ENCODE measurements at places on chromosomes 2 and 18. TPM values are rescaled to one million over a fixed set of nuclear protein-coding genes. Genes with fewer than 3 reads are reported as not detected.
A peak's percentile ranks its signal among the peaks of the same experiment; 100 is the strongest.

DNA sequence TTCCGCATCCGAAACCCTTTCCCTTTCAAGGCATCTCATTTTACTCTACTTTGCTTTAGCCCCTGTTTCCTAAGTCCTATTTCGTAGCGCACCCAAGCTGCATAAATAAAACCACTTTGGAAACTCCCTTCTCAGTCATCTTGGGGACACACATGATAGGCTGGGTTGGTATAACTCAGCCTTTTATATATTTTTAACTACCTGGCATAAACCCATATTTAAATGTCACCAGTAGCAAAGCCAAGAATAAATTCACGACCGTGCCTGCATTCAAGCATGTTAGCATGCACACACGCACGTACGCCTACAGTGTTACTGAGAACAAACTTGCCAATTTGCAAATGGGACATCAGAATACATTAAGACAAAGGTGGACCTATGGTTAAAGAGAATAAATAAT lies 564.7 kb upstream of the PIK3C3 start:
- no peak for DNase-seq
- H3K27ac ChIP-seq = no peak overlapping the region
- no peak overlapping the region for H3K4me3 ChIP-seq
- no peaks in the 10 kb centered on the region for H3K4me1 ChIP-seq
- H3K27me3 ChIP-seq = no peaks in the 10 kb centered on the region

GRCh38 chr2:236117401-236117800 lies 50.8 kb downstream of the GBX2 start:
- no peak overlapping the region for H3K27ac ChIP-seq
- no peaks in the 10 kb centered on the region for H3K27me3 ChIP-seq
- no peaks in the 10 kb centered on the region for H3K36me3 ChIP-seq
- no peaks in the 10 kb centered on the region for H3K4me1 ChIP-seq
- no peak overlapping the region for H3K4me3 ChIP-seq
- peak; percentile 50 for DNase-seq

DNA sequence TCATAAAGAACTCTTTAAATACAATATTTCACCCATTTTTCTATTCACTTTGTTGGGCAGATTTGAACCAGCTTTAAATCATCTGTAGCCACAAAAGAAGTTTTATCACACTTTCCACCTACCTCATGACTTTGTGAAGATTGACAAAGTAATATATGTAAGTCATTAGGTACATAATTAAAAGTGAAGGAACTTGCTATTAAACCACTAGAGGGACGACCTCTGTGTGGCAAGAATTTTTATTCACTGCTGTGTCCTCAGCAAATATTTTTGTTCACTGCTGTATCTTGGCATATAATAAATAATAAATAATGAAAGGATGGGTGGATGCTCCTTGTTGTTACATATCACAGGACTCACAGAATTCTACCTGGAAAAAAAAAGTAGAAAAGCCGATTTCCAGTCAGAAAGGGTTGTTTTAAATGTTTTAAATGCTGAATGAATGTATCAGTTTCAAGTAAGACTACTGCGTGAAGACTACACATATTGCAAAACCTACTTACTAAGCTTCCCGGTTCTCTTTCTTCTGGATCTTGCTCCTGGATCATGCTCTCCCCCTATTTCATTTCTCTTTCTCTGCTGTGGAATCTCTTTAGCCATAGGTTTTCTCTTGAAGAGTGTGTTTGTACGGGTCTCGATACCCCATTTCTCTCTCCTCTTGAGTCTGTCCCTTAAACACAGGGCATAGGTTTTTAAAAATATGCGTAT lies 44.8 kb downstream of the KCMF1 start:
- H3K4me1 ChIP-seq = peaks cover 7% of the 10 kb centered on the region
- H3K27me3 ChIP-seq = no peaks in the 10 kb centered on the region
- no peak overlapping the region for H3K4me3 ChIP-seq
- H3K36me3 ChIP-seq = no peaks in the 10 kb centered on the region

- no peak overlapping the region for H3K4me3 ChIP-seq
- no peaks in the 10 kb centered on the region for H3K36me3 ChIP-seq
- no peak overlapping the region for H3K27ac ChIP-seq
- H3K27me3 ChIP-seq = no peaks in the 10 kb centered on the region
- H3K4me1 ChIP-seq = peaks cover 11% of the 10 kb centered on the region
- no peak for DNase-seq
These were observed 119.2 kb upstream of the STK17B start for GRCh38 chr2:196290569-196290968.

DNA sequence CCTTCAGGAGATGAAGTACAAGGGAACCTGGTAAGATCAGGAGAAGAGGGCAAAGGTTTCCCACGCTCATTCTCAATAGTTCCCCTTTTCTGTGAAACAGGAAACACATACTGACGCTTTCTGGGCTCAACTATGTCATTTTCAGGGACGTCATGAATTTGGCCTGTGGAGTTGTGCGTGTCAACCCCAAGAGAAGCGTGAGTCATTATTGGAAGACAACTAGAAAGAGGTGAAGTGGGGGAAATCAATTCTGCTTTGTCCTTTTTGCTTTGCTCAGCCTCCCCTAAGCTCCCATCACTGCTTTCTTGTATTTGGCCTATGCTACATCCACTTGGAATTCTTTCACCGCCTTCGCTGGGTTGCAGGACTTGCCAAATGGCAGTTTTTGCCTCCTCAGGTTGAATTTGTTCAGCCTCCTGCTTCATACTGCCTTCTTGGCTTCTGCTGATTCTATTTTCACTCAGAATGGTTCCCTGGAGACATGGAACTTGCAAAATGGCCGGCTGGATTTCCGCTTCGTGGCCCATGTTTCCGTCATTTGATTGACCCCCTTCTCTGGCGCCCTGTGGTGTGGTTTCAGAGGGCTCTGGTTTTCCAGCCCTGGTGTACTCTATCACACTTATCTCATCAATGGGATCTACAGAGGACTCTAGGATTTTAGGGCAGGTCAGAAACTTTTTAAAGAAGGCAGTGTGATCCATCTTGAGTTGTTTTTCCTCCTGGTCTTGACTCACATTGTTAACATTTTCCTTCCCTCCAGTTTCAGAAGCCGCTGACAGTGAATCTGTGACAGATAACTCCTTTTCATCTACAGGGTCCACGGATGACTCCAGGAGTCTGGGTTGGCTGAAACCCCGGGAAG lies 93.3 kb downstream of the ALPK2 start:
- DNase-seq = no peak
- no peak overlapping the region for H3K27ac ChIP-seq
- no peak overlapping the region for H3K4me3 ChIP-seq
- H3K27me3 ChIP-seq = no peaks in the 10 kb centered on the region

DNA sequence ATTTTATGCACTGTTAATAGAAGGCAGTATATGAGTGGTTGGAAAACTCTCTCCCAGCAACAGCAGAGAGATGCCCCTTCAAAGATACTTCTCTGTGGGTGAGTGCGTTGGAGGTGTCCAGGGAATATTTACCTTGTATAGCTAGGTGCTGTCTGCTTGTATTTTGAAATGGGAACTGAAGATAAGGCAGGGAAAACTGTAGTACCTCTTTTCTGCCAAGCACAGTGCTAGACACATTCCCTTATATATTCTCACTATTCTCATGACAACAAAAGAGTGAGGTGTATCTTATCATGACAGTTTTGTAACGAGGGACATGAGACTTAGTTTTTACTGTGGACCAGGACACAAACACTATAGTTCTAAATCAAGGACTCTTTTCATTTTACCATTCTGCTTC lies 2.1 kb downstream of the TTC39C start:
- no peaks in the 10 kb centered on the region for H3K4me1 ChIP-seq
- DNase-seq = no peak
- H3K27me3 ChIP-seq = no peaks in the 10 kb centered on the region
- H3K27ac ChIP-seq = no peak overlapping the region
- H3K36me3 ChIP-seq = no peaks in the 10 kb centered on the region

- H3K4me3 ChIP-seq = no peak overlapping the region
- H3K27ac ChIP-seq = no peak overlapping the region
- no peaks in the 10 kb centered on the region for H3K27me3 ChIP-seq
- DNase-seq = peak; percentile 41
- peaks cover 2% of the 10 kb centered on the region for H3K4me1 ChIP-seq
- H3K36me3 ChIP-seq = no peaks in the 10 kb centered on the region
These were observed 121.5 kb upstream of the PDE1A start for GRCh38 chr2:182548031-182548950.

- H3K36me3 ChIP-seq = no peaks in the 10 kb centered on the region
- no peaks in the 10 kb centered on the region for H3K27me3 ChIP-seq
- peak; percentile 88 for DNase-seq
- peak overlapping the region; percentile 56 for H3K27ac ChIP-seq
- no peak overlapping the region for H3K4me3 ChIP-seq
These were observed 27.8 kb upstream of the COL6A3 start for GRCh38 chr2:237441605-237442274.

DNA sequence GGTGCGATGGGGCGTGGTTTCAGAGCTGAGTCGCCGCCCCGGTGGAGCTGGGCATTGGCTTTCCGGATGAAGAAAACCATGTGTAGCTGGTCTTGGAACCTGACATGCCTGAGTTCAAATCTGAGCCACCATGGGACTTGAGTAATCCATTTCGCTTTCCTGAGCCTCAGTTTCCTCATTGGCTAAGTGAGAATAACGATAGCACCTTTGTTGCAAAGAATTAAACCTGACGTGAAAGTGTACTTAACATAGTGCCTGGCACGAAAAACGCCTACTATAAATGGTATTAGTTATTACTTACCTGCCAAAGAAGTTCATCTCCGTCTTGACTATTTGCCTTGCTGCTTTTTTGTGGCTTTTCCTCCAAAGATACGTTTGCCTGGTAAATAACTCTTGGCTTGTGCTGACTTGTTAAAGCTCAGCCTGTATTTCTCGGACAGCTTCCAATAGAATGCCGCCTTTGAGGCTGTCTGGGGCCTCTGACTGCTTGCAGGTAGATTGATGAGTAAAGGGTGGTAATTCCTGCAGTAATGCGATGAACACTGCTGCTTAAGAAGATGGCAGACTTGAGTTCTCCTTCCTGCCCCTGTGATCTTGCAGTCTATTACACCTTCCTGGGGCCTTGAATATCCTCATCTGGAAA lies 1.3 kb downstream of the CDCA7 start:
- peaks cover 5% of the 10 kb centered on the region for H3K4me1 ChIP-seq
- H3K27ac ChIP-seq = no peak overlapping the region

- no peak overlapping the region for H3K4me3 ChIP-seq
- DNase-seq = no peak
- H3K4me1 ChIP-seq = no peaks in the 10 kb centered on the region
- H3K27ac ChIP-seq = no peak overlapping the region
- H3K36me3 ChIP-seq = no peaks in the 10 kb centered on the region
These were observed 891.6 kb upstream of the ZEB2 start for GRCh38 chr2:145411493-145411892.

DNA sequence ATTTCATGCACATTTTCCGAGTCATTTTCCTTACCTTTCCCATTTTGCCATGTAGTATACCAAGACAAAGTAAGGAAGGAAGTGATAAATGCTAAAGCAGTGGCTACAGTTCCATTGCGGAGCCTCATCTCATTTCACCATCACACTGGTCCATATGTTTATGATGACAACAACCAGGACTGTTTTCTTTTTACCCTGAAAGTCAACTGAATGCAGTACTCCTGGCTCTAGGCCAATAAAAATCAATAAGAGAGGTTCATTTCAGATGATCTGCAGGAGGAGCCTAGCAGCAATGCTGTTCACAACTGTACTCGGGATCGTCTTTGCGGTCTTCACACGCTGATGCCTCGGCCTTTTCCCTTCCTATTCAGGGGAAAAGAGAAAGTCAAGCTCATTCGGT lies 4.7 kb downstream of the MGAT4A start:
- H3K4me1 ChIP-seq = peaks cover 2% of the 10 kb centered on the region
- H3K27me3 ChIP-seq = peaks cover 9% of the 10 kb centered on the region
- no peak overlapping the region for H3K4me3 ChIP-seq
- no peak for DNase-seq
- no peaks in the 10 kb centered on the region for H3K36me3 ChIP-seq

GRCh38 chr18:72375618-72376017 lies 168.5 kb downstream of the CBLN2 start:
- no peaks in the 10 kb centered on the region for H3K4me1 ChIP-seq
- no peak overlapping the region for H3K27ac ChIP-seq
- no peaks in the 10 kb centered on the region for H3K36me3 ChIP-seq
- H3K4me3 ChIP-seq = no peak overlapping the region
- H3K27me3 ChIP-seq = no peaks in the 10 kb centered on the region

DNA sequence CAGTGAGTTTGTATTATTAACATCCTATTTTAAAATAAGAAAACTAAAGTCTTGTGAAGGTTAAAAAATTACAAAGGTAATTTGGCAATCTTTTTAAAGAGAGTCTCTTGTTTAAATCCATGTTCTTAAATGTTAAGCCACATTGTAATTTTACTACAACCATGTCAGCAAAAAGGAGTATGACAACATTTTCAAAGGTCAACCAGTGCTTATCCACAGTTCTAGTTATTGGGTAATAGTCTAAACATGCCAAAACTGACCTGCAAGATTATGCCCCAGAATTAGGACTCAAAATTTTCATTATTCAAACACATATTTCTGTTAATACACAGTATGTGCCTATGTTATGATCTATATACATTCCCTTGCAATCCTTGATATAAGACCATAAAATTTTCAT lies 1312.6 kb upstream of the CHAC2 start:
- no peaks in the 10 kb centered on the region for H3K36me3 ChIP-seq
- peak; percentile 10 for DNase-seq
- no peak overlapping the region for H3K27ac ChIP-seq
- no peak overlapping the region for H3K4me3 ChIP-seq
- no peaks in the 10 kb centered on the region for H3K4me1 ChIP-seq

- no peaks in the 10 kb centered on the region for H3K4me1 ChIP-seq
- peak overlapping the region; percentile 15 for H3K27ac ChIP-seq
- peak; percentile 61 for DNase-seq
These were observed 1.2 kb downstream of the EFEMP1 start for GRCh38 chr2:55922291-55922907.

DNA sequence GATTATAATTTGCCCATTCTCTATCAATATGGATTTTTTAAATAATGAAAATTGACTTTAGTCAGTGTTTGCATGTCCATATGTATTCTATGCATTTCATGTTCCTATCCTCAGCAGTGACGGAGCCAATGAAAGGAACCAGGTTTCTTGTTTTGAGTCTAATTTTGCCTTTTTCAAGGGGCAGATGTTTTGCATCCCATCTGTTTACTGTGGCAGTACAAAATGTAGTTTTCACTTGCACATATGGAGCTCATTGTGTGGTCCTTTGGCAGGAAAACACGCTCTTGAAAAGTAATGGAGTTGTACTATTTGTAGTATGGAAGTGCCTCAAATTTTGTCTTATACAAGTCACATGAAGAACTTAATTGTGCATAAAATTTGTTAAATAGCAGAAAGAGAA lies 127.8 kb downstream of the AGPS start:
- no peak overlapping the region for H3K27ac ChIP-seq
- no peak overlapping the region for H3K4me3 ChIP-seq
- no peaks in the 10 kb centered on the region for H3K27me3 ChIP-seq
- no peaks in the 10 kb centered on the region for H3K4me1 ChIP-seq
- no peaks in the 10 kb centered on the region for H3K36me3 ChIP-seq

GRCh38 chr2:102736110-102736409 lies 25.8 kb upstream of the TMEM182 start:
- peak overlapping the region; percentile 88 for H3K4me3 ChIP-seq
- H3K27me3 ChIP-seq = no peaks in the 10 kb centered on the region
- no peak for DNase-seq
- H3K4me1 ChIP-seq = no peaks in the 10 kb centered on the region

- DNase-seq = no peak
- no peak overlapping the region for H3K27ac ChIP-seq
- H3K4me3 ChIP-seq = no peak overlapping the region
- no peaks in the 10 kb centered on the region for H3K4me1 ChIP-seq
- no peaks in the 10 kb centered on the region for H3K36me3 ChIP-seq
These were observed 56.0 kb downstream of the NEURL3 start for GRCh38 chr2:96449174-96449573.

Gene CCDC85A
- total RNA-seq = not detected

Gene CCBE1
- total RNA-seq = 60.9 TPM

Gene TUBB8B
- not detected for total RNA-seq

Gene TUBA4B
- not detected for total RNA-seq

Gene HOXD12
- total RNA-seq = not detected

Gene C2orf78
- not detected for total RNA-seq

Gene FBXO11
- 61.4 TPM for total RNA-seq

Gene AMER3
- not detected for total RNA-seq

Gene FOXI3
- not detected for total RNA-seq

Gene UGT1A4
- not detected for total RNA-seq

Gene UGT1A7
- not detected for total RNA-seq
